ENCODE measurements at places on chromosomes 12 and 14. TPM values are rescaled to one million over a fixed set of nuclear protein-coding genes. Genes with fewer than 3 reads are reported as not detected.

DNA sequence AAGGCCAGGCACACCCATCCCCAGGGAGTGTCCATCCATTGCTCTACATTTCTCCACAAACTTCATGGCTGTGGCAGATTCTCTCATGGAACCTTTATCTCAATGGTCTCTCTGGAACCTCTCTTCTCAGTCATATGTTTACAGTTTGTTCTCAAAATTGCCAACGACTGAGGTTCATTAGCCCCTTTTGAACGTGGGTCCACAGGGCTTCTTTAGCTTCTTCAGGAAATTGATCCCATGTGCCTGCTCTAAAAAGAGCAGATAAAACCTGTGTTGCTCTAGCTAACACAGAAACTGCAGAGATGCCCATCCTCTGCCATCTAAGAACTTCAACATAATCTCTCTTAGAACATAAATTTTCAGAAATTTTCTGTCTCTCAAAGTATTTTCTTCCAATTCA lies at the start of gene OR6C4:
OR6C4 (plus strand) TSS at position 301 of the 400 bp plus-strand sequence. CDS start 1,625 bp downstream, outside the sequence.
- no peak for DNase-seq

DNA sequence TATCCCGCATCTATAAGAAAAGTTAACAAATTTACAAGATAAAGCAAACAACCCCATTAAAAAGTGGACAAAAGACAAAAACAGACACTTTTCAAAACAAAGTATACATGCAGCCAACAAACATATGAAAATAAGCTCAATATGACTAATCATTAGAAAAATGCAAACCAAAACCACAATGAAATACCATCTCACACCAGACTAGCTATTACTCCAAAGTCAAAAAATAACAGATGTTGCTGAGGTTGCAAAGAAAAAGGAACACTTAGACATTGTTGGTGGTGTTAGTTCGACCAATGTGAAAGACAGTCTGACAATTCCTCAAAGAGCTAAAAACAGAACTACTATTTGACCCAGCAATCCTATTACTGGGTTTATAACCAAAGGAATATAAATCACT lies 968.6 kb upstream of the USP15 start:
- DNase-seq = no peak

- DNase-seq = no peak
These were observed 85.1 kb downstream of the KDM2B start for GRCh38 chr12:121495746-121496145.

GRCh38 chr12:25248137-25248536 lies 2.6 kb downstream of the KRAS start:
- no peak for DNase-seq

GRCh38 chr14:73620268-73620667 lies 8.0 kb downstream of the ACOT6 start:
- no peak for DNase-seq

DNA sequence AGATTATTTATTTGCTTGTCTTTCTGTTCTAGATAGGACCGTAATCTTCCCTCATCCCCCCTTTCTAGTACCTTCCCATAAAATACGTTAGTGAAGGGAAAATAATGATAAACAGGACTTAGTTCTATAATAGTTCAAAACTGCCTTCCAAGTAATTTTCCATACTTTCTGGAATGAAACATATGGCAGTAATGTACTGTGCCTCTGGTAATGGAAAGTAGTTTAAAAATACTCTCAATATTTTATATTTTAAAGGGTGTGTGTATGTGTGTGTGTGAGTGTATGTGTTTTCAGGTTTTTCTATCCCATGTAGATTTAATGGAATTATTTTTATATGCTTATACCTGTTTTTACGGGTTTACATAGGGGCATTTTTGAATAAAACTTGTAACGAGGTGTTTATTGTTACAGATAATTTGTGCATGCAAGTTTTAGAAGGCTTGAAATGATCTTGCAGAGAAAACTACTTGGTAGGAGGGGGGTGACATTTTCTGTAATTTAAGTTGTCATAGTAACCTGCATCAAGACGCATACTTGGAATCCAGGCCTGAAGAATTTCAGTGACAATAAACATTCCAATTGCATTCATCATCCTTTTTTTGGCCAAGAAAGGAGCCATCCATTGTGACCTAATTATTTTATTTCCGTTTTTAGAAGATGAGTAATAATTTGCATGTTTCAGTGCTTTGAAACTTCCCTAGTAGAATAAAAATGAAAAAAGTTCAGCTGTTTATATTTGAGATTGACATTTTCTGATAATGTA lies 38.9 kb downstream of the RASSF8 start:
- no peak for DNase-seq

DNA sequence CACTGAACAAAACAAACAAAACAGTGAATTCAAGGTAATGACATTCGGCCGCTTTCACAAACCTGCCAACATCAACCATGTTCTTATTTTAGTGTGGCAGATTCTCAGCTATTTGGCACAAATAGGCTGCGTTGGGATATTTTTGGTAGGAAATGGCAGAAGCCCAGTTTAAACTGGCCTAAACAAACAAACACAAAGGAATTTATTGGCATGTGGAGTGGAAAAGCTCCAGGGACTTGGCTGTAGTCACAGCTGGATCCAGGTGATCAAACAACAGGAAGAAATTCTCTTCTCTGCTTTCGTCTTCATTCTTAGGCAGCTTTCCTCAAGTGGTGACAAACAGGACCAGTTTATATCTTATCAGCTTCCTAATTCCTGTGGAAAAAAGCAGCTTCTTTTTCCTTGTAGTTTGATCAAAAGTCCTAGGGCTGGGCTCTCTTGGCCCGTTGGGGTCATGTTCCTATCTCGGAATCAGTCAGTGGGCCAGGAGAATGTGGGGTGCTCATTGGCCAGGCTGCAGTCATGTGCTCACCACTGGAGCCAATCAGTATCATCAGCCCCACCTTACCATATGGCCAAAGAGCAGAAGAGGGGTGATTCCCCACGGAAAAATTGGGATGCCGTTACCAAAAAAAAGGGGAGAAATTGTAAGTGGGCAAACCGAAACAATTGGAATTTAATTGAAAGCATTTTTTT lies 22.6 kb downstream of the C12orf75 start:
- DNase-seq = no peak

DNA sequence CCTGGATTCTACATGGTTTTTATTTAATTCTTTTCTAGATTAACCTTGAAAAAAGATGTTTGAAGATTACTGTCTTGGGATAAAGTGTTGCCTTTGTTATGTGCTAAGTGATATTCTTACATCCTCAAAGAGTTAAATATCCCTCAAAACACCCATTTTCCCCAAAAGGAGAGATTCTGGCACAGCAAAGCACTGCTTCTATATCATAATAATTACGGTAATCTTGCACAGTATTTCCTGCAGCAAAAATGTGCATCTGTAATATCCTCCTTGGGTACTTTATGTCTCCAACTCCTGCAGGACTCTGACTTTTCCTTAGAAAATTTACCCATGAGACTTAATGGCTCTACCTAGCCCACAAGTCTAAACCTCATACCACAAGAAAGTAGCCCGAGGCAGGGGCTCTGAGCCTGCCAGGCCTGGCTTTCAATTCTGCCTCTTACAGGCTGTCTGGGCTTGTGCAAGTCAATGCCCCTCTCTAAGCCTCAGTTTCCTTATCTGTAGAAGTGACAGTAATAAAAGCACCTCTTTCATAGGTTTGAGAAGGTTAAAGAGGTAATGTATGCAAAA lies 45.8 kb downstream of the SVOP start:
- no peak for DNase-seq

- DNase-seq = no peak
These were observed 14.6 kb downstream of the ACTR6 start for GRCh38 chr12:100215209-100215608.

DNA sequence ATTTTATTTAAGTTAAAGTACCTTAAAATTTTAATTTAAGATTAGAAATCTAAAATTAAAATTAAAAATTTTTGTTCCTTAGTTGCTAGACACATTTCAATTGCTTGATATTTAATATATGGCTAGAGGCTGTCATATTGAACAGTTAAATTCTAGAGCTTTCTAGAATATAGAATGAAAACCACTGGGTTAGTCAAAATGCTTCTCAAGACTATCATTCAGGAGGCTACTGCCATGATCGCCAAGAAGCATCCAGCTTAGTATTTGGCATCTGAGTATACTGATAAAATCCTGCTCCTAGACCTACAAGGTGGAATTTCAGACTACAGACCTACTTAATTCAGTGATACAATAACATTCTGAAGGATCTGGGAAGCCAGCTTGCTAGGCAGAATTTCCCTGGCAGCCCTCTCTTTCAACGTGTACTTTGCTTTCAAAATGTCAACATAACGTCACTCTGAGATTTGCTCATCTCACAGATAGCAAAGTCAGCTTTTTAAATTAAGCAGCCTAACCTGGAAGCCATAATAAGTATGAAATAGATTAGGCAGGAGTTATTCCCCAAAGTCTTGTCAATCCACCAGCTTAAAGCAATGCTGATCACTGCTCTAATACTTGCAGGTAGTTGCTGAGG lies 525.8 kb downstream of the FSCB start:
- DNase-seq = no peak

GRCh38 chr12:113086249-113087164 lies 30.0 kb downstream of the DTX1 start:
- peak; percentile 57 for DNase-seq

DNA sequence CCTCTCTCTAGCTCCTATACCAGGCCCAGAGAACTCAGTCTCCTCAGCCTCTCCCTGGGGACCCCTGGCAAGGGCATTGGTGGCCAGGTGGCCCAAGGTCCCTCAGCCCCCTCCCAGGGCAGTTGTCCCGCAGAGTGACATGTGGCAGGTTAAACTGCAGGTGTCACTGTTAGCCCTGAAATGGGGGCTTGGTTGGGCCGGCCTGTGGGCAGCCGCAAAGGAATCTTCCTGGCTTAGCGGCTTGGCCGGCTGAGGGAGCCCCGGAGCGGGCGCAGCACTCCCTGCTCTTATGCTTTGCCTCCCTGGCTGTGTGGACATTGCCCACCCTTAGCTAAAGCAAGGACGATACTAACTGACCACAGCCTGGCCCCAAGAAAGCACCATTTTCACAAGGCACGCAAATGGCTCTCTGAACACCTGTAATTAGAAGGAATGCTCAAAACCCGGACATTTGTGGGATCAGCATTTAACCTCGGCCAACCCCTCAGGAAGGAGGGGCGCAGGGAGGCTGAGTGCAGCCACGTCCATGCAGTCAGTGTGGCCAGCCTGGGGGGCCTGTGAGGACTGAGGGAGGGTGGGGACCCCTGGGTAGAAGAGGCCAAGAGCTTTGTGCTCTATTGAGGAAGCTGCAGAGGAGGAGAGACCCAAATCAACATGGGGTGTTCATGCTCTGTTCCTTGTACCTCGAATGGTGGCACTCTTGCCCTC lies 82.2 kb downstream of the PAPOLA start:
- DNase-seq = peak; percentile 53

GRCh38 chr14:97456958-97457357 lies 659.8 kb downstream of the VRK1 start:
- DNase-seq = peak; percentile 88

GRCh38 chr12:82838131-82838551 lies 151.4 kb downstream of the TMTC2 start:
- DNase-seq = no peak

GRCh38 chr12:102565555-102565954 lies 85.2 kb upstream of the IGF1 start:
- no peak for DNase-seq

DNA sequence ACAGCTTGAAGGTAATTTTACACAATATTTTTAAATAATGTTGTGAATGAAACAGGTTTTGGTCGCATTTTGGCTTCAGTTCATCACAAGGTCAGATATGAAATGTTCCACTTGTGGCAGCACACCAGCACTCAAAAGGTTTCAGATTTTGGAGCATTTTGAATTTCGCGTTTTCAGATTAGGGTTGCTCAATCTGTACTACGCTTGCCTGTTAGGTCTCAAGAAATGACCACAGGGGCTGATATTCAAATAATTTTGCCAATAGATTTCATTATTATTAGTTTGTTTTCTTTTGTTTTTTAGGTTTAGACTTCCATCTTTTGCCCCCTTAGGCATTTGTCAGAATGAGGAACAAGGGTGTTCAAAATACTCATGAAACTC lies 29.8 kb downstream of the DICER1 start:
- DNase-seq = no peak

- no peak for DNase-seq
These were observed 79.0 kb downstream of the TMX1 start for GRCh38 chr14:51318813-51319597.

- DNase-seq = no peak
These were observed 20.3 kb downstream of the KNTC1 start for GRCh38 chr12:122547330-122547729.

GRCh38 chr14:75578786-75579337 lies 442 bp downstream of the FLVCR2 start:
- DNase-seq = no peak

DNA sequence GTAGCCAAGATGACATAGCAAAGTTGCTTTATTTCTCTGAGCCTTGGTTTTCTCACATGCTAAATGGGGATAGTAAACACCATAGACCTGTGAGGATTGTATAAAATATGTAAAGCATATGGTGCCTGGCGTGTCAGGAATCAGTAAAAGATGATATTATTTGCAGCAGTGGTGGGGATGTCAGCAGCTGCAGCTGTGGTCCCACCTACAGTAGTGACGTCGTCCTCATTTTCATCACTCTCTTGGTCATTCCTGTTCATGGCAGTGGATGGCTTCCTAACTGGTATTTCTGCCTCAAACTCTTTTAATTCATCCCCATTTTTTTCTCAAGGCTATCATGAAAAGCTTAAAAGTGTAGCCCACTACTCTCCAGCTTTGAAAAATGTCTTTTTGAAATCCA lies 12.1 kb downstream of the BMAL2 start:
- no peak for DNase-seq

DNA sequence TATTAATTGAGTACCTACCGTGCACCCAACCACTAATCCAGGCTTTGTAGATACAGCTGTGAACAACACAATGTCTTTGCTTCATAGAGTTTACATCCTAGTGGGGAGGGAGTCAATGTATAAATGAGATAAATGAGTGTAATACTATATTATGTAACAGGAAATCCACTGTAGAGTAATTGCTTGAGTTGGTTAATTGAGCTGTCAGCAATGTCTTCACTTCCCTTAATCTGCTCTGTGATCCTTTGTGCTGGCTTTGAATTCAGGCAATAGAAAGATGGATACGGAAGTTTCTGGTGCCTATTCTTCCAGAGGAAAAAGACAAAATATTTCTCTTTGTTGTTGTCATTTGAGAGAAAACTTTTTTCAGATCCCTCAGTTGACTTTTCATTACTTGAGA lies 104.0 kb upstream of the SLC16A7 start:
- DNase-seq = no peak

- DNase-seq = no peak
These were observed 31.7 kb downstream of the TDG start for GRCh38 chr12:103997286-103997900.

GRCh38 chr12:15829949-15830348 lies 40.8 kb upstream of the EPS8 start:
- no peak for DNase-seq

GRCh38 chr14:29553427-29553826 lies 374.2 kb downstream of the PRKD1 start:
- no peak for DNase-seq

- no peak for DNase-seq
These were observed 238.1 kb downstream of the APAF1 start for GRCh38 chr12:98883231-98883630.

The HOXC12 gene
- total RNA-seq = not detected

The NPFF gene
- not detected for total RNA-seq

The A2M gene
- total RNA-seq = not detected

The SIVA1 gene
- total RNA-seq = 109 TPM

The SELPLG gene
- 60.1 TPM for total RNA-seq

The DRAM1 gene
- 2.8 TPM for total RNA-seq

The LBHD2 gene
- not detected for total RNA-seq

The CMTM5 gene
- not detected for total RNA-seq

The FAM181A gene
- total RNA-seq = not detected

The CRACR2A gene
- 15.8 TPM for total RNA-seq

The SERPINA6 gene
- total RNA-seq = not detected

The GLT1D1 gene
- not detected for total RNA-seq

The ANO2 gene
- total RNA-seq = not detected

The MYF5 gene
- not detected for total RNA-seq

The SYCP3 gene
- not detected for total RNA-seq
